ENCODE measurements at places on chromosomes 6 and 20.

- no peak for DNase-seq
These were observed 16.2 kb downstream of the DNAJC5 start for GRCh38 chr20:63911176-63911575.

- DNase-seq = no peak
These were observed 234.5 kb upstream of the PRDM1 start for GRCh38 chr6:105851606-105852005.

DNA sequence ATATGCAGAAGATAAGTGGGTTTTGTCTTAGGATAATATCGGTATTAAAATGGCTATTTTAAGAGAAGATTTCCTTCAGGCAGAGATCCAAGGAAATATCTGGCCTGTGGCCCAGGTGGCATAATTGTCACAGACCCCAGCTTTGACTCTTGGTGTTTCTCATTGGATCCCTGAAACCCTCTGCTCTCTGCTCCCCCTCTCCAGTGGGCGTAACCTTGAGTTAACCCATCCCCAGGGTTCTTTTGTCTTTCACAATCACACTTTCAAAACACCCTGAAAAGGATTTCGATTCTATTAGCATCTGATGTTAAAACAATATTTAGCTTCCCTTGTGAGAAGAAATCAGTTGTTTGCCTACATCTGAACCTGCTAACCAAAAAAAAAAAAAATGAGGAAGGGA lies 7.2 kb downstream of the SSTR4 start:
- DNase-seq = no peak

GRCh38 chr6:168137024-168137423 lies 58.0 kb upstream of the FRMD1 start:
- DNase-seq = no peak

DNA sequence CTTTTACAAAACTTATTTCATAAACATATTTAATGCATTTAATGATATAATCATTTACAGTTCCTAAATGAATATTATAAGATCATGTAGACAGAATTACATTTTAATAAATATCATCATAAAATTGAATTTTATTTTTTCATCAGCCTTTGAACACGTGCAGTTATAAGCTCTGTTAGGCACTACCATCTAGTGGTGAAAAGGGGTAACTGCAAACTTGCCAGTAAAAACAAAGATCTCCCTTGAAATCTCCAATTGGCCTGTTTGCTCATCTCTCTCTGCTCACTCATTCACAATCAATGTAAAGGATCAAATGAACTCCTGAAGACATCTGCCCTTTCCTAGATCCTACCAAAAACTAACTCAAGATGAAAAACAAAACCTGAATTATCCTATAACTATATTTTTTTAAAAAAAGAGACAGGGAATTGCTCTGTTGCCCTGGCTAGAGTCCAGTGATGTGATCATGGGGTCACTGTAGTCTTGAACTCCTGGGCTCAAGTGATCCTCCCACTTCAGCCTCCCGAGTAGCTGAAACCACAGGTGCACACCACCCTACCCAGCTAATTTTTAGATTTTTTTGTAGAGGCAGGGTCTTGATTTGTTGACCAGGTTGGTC lies 31.7 kb downstream of the SAMHD1 start:
- DNase-seq = peak; percentile 42

- no peak for DNase-seq
These were observed 662 bp upstream of the SLC9A8 start for GRCh38 chr20:49811825-49812506.
